Stimulated activated CD4-positive, alpha-beta T cell treated with anti-CD3 and anti-CD28 coated beads, TNF-alpha, amount 100 ng/mL, for 48 hours (primary cell): ENCODE measurements at places on chromosomes 4 and X.

- no peak for DNase-seq
Measured at GRCh38 chr4:1592709-1593417, 91.2 kb downstream of the FAM53A start.

DNA sequence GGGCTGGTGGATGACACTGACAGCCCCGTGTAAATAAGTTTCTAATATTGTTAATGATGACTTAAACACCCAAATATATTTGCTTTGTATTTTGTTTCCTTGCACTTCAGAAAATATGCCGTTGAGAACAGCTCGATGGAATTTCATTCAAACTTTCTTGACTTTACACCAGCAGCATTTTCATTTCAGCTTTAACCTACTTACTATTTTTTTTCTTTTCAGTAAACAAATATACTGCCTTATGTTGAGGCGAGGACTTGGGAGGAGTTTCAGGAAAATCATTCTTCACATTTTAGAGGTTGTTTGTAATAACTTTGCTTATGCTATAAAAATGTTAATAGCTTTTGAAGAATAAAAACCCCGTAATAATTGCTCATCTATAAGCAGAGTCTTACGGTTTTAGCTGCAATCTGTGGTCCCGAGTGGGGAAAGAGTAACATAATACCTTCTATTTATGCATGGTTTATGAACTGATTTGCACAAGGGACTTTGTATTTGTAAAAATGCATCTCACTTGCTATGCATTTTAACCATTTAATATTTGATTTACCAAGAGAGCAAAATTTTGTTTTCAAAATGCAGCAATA is 14.1 kb upstream of the TENM3 start:
- no peak for DNase-seq

DNA sequence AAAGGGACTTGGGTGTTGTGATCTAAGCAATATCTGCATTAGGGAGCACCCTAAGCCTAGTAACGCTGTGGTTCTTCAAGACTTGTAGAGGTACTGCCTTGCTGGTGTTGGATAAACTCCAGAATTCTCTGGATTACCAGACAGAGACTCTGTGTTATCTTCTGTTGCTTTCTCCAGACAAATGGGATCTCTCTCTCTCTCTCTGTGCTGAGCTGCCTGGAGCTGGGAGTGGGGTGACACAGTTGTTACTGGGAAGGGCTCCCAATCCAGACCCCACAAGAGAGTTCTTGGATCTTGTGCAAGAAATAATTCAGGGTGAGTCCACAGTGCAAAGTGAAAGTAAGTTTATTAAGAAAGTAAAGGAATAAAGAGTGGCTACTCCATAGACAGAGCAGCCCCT is 48.8 kb downstream of the MCUB start:
- DNase-seq: no peak

- no peak for DNase-seq
Measured at GRCh38 chr4:152559641-152560040, 23.7 kb upstream of the FBXW7 start.

DNA sequence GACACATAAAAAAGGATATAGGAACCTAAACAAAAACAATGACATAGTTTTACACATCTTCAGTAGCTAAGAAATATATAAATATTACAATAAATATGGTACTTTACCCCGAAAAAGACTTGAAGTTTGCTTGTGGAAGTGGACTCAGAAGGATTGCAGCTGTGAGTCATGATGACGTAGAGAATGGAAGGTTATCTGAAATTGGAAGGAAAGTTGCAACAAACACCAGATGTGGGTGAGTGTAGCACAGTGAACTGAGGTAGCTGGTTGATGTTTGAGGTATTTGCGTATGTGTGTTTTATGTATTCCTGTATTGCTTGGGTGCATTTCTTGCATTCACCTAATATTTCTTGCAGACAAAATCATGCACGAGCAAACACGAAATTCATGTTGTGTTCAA is 113.0 kb downstream of the ARX start:
- no peak for DNase-seq

DNA sequence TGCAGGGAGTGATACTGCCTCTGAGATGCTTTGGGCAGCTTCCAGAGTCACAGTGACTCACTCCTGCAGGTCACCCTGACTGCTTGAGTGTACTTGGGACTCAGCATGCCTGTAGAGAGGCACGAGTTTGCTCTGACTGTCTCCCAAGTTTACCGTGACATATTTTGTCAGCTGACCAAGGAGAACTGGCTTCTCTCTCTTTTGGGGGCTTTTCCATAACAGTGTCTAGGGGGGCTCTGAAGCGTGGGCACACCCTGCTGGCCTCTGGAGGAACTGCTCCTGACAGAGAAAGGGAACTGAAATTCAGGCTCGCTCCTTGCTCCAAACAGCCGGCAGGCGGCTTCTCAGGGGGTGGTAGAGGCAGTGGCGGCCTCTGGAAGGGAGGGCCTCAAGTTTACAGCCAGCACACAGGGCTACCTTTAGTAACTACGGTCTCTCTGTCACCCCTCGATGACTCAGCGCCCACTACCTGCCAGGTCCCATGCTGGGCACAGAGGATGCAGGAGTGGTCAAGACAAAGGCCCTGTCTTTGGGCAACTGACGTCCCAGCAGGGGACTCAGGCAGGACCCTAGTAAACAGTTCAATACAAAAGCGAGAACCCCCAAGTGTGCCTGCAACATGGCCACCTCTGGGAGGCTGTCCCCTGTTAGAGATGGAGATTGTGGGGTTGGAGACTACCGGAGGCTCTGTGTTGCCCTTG is 17.8 kb downstream of the ZNF185 start:
- DNase-seq: no peak

DNA sequence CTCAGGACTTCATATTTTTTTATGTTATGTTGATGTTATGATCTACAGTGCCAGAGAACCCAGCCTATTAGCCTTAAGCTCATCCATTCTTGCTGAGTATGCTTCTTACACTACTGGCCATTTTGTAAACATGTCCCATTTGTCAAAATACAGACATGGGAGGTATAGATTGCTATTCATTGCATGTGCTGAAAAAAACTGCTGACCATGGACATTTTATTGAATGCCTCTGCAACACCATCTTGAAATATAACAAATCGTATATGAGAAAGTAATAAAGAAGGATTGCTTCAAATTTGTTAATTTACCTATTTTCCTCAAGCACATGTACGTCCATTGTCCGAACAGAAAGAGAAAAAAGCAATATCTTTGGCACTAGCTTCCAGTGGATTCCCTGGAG is 91.5 kb upstream of the FAM47A start:
- no peak for DNase-seq
